Large intestine (tissue), 12 donors: ENCODE measurements at places on chromosomes 12 and 14.

GRCh38 chr12:6112004-6112403, 12.5 kb downstream of the VWF start:
- DNase-seq: no peak

DNA sequence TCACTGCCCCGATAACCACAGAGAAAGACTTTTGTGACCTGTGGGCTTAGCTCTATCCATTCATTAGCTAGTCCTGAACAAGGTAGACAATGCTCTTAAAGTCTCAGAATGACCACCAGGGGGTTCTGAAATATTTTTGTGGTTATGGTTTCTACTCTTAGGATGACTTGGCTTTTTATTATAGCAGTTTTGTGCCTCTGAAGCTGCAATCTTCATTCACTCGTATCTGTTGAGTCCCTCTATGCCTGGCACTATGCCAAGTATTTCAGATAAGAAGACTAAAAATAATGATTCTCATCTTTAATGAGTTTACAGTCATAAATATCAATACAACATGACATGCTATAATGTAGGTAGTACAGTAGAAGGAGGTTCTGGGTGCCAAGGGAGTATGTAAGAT, 130.8 kb upstream of the TRHDE start:
- no peak for DNase-seq

- DNase-seq: no peak
Measured at GRCh38 chr12:12087693-12088034, 16.9 kb downstream of the BCL2L14 start.

GRCh38 chr14:82905762-82906161, 1372.1 kb upstream of the SEL1L start:
- DNase-seq: no peak

DNA sequence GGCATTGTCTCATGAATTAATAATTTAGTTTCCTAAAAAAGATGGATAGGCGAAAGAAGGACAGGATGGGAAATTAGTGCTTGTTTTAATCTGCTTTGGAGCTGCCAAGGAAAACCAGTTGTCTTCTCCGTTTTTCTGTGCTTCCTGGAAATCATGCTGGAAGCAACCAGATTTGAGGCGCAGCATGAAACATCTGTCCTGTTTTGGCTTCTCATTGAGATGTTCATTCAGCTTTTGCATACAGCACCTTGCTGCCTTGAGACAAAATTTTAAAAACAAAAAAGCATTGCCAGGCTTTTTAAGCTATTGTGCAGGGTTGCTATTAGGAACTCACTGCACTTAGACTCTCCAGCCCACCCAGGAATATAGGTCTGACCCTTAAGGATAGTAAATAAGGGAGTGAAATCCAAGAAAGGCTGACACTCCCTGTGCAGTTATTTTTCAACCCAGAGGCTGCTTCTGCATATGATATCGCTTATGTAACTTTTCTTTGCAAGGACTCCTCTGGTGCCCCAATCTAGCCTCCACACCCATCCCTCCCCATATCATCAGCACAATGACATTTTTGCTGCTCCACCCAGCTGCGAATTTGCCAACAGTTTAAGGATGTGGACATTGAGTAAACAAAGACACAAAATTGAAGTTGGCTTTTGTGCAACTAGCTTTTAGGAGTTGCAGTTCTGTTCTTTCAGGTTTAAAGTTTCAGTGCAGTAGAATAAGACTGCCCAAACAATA, 46.9 kb upstream of the MDM1 start:
- DNase-seq: no peak

DNA sequence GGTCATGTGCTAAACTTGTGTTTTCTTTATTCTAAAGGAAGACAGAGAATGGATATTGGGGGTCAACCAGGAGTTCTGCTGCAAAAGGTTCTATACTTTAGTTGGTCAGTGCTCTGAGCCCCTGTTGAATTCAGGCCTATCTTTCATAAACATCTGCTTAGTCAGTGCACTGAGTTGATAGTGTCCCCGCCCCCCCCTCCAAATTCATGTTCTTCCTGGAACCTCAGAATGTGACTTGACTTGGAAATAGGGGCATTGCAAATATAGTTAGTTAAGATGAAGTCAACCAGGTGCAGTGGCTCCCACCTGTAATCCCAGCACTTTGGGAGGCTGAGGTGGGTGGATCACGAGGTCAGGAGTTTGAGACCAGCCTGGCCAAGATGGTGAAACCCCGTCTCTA, 23.3 kb downstream of the CHST11 start:
- no peak for DNase-seq

DNA sequence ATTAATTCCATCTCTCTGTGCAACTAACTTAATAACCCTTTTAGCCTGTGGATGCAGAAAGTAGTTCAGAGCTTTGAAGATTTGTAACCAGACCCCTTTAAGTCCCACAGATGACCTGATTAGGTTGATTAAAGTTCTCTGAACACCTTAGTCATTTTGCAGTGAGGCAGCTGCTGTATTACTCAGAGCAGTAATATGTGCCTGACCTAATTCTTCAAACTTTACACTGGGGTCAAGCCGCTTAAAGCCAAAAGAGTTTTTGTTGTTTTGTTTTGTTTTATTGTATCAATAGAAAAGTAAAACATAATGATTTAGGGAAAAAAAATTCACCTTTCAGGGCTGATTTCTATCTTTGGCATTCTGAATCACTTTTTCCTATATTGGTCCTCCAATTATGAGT, 78.6 kb upstream of the PLEKHG7 start:
- no peak for DNase-seq

GRCh38 chr12:10242539-10242938, 29.9 kb downstream of the GABARAPL1 start:
- no peak for DNase-seq

DNA sequence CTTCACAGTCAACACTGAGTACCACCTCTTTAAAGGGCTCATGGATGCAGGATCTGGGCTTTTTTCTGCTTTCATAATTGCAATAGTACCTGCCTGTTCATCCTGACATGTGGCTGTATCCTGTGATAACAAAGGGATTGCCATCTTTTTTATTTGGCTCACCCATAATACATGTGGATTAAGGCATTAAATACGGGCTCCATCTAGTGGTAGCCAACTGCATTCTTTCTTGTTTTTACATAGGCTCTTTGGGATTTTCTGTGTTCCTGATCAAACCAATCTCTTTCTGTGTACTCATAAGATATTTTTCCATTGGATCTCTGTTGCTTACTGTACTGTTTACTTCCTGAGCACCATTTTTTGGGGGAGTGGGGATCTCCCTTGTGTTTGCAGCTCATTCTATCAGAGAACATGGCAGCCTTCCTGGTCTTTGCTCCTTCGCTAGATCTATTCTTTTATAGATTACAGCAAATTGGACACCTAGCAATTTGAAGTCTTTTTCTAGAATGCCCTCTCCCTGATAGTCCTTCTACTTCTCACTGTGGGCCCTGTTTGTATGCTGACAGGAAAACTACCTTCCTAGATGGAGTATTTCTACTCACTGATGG, 723.4 kb upstream of the MDGA2 start:
- DNase-seq: peak; percentile 9

DNA sequence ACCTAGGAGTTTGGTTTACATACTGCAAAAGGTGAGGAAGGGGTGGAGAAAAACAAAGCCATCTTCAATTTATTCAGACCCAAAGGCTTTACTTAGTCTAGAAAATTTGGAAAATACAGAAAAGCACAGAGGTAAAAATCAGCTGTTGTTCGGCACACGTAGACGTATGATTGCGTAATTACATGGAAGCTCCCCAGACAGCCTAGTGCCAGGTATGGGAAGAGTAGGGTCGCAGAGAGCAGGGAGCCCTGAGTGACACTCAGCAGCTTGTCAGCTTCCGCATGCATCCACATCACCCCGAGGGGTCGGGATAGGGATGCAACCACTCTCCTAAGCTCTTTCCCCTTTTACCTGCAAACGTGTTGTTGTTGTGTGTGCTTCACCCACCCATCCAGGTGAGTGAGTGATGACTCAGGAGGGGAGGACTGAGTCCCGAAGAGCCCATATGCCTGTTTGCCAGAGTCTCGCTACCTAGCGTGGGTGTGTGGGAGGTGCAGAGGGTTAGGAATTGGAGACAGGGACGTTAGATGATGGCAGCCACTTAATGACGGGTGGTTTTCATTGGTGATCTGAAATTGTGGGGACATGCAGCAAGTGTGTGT, 20.1 kb downstream of the PIWIL1 start:
- DNase-seq: no peak

DNA sequence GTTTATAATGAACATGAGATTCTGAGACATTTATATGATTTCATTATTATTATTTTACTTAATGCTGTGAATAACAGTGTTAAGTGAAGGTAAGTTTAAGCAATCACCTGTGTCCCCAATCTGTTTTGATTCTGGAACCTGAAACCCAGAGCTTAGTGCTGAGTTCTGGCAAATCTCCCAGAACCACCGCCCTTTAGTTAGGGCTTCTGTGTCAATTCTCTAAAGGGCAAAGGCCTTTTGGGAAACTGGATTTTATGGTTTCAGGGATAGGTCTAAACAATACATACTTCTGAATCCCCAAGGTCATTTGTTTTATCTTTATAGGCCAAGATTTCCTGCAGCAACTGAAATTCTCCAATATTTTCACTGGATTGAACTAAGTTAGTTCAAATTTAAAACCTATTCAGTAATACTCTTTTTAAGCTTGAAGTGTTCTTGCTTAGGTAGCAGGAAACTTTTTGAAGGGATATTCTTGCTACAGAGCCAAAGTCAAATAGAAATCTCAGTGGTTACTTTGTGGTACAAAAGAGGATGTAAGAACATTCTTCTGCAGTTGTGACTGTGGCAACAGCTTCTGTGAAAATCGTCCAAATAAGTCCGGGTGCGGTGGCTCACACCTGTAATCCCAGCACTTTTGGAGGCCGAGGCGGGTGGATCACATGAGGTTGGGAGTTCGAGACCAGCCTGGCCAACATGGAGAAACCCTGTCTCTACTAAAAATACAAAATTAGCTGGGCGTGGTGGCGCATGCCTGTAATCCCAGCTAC, 10.0 kb upstream of the PKP2 start:
- DNase-seq: no peak

DNA sequence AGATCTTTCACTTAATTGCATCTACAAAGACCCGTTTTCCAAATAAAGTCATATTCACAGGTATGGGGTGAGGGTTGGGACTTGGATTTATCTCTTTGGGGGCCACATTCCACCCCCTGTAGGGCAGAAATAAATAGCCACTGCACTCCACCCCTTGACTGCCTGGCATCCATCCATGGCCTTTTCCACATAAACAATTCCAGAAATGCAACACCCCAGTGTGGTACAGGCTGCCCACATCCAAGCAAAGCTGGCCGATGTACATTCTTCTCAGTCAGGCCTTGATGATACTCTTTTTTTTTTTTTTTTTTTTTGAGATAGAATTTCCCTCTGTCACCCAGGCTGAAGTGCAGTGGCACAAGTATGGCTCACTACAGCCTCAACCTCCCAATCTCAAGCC, 12.9 kb downstream of the DGLUCY start:
- no peak for DNase-seq

- peak; percentile 28 for DNase-seq
Measured at GRCh38 chr12:54300732-54301427, at the start of gene NFE2. NFE2 (minus strand) TSS chr12:54301015; CDS start chr12:54295248, 5,767 bp downstream.

- DNase-seq: no peak
Measured at GRCh38 chr12:113462998-113463745, 8.5 kb downstream of the LHX5 start.

- peak; percentile 66 for DNase-seq
Measured at GRCh38 chr12:124233041-124233796, 61.7 kb upstream of the RFLNA start.

DNA sequence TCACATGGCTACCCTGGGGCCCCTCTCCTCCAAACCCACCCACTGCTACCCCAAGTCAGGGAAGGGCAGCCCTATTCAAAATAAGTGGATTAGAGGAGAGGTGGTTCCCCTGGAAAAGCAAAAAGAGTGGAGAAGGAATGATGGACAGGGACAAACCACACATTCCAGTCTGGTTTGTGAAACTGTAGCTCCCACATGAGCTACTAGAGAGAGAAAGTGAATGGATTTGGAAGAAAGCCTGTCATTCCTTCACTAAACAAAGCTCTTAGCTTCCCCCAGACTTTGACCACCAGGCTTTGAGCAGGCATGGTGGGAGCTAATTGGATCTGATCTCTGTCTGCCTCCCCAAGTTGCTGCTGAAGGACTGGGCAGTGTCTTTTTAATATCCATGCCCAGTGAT, 28.0 kb downstream of the CCDC63 start:
- no peak for DNase-seq

DNA sequence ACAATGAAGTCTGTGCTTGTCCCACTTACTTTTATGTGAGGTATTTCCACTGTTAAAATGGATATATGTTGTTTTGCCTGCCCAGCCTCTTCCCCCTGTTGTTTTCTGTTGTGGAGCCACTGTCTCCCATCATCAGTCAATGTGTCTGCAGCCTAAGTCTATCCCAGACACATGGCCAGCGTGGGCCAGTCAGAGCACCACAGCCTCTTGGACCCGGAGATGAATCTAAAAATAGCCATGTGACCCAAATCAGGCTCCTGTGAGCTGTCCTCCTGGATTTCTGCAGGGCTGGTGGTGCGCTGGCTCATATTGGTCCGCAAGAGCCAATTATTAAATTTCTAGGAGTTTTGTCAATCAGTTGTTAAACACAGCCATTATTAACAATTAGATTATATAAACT, 44.0 kb upstream of the PRICKLE1 start:
- DNase-seq: no peak

- no peak for DNase-seq
Measured at GRCh38 chr12:105741786-105742566, 396.8 kb downstream of the NUAK1 start.

- peak; percentile 15 for DNase-seq
Measured at GRCh38 chr14:29865299-29865698, 62.3 kb downstream of the PRKD1 start.

- no peak for DNase-seq
Measured at GRCh38 chr12:51369581-51369980, 21.6 kb downstream of the GALNT6 start.

GRCh38 chr14:73242357-73242901, 5.1 kb downstream of the PAPLN start:
- no peak for DNase-seq

- no peak for DNase-seq
Measured at GRCh38 chr14:35991356-35991755, 165.2 kb downstream of the BRMS1L start.

DNA sequence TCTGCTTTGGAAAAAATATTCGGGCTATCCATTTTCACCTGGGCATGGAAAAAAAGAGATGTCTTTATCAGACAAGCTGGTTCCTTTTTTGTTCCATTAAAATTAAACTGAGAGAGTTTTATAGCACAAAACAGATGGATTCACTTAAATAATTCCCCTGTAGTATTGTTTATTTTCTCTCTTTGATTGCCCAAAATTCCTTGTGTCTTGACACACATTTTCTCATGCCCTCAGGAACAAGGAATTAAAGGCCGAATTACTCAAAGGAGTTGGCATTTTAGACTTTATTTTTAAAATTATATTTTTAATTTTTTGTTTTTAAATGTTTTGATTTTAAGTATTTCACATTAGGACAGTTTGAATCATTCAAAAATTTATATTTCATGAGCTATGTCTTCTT, 69.6 kb upstream of the SLCO1C1 start:
- DNase-seq: no peak

- DNase-seq: no peak
Measured at GRCh38 chr12:114420944-114421335, 15.0 kb upstream of the TBX5 start.

DNA sequence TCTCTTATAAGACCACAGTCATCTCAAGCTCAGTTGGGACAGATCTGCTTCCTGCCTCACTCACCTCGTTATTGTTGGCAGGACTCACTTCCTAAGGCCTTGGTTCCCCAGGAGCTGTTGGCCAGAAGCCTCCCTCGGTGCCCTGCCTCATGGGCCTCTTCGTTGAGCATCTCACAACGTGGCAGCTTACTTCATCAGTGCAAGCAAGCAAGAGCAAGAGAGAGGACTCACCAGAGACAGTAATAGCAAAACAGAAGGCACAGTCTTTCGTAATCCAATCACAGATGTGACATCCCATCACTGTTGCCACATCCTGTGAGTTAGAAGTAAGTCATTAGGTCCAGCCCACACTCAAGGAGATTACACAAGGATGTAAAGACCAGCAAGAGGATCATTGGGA, 5.1 kb upstream of the NUMB start:
- DNase-seq: peak; percentile 69
